ENCODE measurements at places on chromosomes 2 and 18. TPM values are rescaled to one million over a fixed set of nuclear protein-coding genes. Genes with fewer than 3 reads are reported as not detected.

DNA sequence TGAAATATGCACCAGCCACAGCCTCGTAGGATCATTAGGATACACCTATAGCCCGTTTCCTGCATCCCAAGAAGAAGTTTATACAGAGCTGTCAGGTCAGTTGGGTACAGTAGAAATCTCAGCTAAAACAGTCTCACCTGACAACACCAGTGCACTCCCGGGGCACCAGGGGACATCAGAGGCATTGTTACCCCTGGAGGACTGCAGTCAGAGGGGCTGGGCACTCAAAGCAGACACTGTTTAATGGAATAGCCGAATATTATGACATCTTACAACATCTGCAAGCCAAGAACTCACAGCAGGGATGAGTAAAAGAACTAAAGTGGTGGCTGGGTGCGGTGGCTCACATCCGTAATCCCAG, 93.0 kb upstream of the ID2 start:
- no peak for DNase-seq

GRCh38 chr2:75221862-75222261, 22.5 kb upstream of the TACR1 start:
- DNase-seq = no peak

- DNase-seq = no peak
Observed at GRCh38 chr18:70387027-70387426, 98.2 kb downstream of the SOCS6 start.

- no peak for DNase-seq
Observed at GRCh38 chr2:233408366-233409285, 54.3 kb downstream of the DGKD start.

Gene NCKAP5
- not detected for total RNA-seq

DNA sequence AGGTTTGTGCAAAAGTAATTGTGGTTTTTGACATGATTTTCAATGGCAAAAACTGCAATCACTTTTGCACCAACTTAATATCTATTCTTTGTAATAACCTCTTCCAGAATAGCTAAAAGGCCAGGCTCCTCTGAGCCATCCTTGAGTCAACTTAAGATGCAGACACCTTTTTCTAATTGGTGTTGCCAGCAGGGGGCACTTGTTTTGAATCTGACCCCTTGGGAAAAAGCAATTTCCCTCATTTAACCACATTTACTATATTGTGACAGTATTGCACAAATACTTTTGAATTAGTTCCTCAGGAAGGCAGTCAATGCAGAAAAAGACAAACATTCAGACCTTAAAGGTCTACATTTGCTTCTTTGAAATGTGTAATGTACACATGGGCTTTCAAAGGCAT, 78.6 kb upstream of the GALNT5 start:
- no peak for DNase-seq

GRCh38 chr18:76394780-76395476, 100.1 kb downstream of the ZNF516 start:
- no peak for DNase-seq

Gene MARS2
- total RNA-seq = 22.9 TPM

DNA sequence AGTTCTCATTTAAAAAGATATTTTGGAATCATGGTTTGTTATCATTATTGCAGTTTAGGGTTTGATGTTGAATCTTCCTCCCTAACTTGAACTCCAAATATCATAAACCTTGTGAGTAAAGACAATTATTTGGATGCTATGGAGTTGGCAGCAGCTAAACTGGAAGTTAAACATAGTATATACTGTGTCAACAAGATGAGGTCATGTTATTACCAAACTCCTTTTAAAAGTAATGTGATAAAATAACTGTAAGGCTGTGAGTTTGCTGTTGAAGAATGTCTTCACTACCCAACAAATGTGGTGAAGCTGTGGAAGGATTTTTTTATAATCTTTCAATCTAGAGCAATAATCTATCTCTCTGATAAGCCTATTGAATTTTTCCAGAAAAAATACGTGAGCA, 16.0 kb downstream of the DNAH6 start:
- DNase-seq = no peak

DNA sequence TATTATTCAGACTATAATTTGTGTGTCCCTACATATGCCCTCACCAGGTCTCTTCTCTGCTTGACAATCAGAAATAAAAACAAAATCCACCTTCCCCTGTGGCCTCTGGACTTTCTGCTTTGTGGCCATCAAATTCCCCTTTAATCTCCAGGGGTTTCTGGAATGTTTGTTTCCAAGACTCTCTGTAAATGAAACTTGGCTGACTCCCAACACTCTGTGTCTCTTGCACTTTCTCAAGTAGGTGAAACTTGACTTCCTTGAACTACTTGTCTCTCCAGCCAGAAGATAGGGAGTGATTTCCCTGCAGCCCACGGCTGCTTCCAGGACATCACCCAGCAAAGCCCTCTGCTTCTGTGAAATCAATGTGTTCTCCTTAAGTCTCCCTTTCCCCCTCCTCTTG, 54.1 kb upstream of the AQP4 start:
- DNase-seq = no peak

DNA sequence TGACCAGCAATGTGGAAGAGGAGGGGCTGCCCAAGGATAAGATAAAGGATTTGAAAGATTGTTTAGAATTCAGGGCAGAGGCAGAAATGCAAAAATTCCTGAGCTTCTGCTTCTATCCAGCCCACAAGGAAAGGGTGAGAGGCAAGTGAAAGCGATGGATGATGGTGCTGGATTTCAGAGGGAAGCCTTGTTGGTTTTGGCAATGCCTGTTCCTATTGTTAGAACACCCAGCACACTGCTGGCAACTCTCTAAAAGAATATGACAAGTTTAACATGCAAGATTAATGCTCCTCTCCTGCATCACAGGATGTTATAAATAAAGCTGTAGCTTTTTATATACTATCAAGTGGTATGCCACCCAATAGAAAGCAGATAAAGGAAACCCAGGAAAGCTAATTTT, 92.6 kb downstream of the ZNF385B start:
- no peak for DNase-seq

DNA sequence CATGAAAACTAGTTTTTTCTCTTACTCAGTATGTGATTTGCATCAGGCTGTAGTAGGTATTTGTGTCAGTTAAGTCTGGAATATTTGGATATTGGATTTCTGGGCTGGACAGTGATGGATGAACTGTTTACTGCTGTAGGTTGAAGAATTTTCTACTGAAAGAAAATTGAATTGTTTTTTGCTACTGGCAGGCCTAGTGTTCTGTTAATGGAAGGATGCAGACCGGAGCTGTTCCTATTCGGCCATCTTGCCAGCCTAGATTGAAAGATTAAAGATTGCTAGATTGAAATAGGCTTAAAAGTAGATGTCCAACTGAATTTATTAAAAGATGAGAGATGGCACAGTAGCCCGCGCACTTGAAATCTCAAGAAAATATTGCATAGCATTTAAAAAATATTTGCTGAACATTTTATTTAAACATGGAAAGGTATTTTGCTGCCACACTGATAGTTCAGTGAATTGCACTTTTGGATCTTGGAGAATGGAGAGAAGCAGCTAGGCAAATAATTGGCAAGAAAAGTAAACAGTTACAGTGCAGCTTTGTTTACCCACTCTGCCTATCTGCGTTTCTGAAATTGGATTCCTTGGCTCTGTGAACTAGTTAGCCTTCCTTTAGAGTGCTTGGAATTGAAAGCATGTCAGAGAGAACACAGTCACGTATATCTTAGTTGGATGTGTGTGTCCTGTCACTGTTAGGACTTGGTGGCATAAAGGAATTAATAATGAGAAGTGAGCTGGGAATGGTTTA, 54.1 kb downstream of the EPB41L5 start:
- DNase-seq = no peak

DNA sequence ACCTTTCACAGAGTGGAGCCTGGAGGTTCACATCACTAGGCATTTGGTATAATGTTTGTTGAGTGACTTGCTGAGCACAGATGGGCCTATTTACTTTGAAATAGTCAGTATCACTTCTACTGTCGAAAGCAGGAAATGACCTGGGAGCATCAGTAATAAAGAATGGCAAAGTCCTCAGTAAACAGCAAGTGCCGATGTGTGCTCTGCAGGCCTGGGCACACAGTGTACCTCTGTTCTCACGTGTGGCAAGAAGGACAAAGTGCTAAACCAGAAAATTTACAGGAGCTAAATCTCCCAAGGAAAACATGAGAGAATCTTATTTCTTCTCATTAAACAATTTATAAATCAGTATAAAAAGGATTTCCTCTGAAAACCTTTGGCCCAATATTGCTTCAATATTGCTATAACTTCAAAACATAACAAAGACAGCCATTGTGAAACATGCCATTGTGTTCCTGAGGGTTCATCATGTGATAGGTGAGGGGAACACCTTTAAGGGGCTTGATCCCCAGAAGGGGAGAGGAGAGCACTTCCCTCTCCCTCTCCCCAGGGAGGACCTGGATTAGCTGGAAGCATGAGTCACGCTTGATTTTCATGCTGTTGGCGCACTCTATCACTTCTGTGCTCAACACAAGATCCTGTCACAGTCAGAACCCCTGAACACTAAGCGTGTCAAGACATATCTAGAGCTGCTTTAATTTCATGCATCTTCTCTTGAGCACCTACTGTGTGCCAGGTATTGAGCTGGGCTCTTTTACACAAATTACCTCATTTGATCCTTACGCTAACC, 131.5 kb upstream of the SMAD2 start:
- DNase-seq = no peak

DNA sequence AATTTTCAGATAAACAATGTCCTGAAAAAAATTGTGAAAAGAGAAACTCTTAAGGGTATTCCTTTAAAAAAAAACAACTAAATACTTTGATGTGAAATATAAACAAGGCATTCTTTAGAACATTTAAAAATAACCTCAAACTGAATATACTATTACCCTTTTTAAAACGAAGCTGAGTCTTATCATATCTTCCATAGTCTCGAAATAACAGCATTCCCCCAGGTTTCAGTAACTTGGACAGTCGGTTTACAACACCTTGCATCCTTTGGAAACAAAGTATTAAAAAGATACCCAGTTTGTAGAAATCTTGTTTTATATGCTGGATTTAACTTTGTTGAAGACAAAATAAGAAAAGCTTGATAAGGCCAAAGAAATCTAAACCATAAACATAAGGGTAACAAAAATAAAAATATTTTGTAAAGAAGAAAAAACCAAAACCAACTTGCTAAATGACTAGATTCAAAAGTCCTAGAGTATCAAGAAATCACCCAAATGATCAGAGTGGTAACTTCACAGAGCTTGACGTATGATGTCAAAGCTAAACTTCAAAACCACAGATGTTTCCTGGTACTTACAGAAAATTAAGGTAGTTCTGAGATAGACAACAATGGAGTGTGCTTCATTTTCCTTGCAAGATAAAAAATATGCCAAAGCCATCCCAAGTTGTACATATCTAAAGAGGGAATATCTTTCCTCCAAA, 107.8 kb downstream of the METTL8 start:
- no peak for DNase-seq

DNA sequence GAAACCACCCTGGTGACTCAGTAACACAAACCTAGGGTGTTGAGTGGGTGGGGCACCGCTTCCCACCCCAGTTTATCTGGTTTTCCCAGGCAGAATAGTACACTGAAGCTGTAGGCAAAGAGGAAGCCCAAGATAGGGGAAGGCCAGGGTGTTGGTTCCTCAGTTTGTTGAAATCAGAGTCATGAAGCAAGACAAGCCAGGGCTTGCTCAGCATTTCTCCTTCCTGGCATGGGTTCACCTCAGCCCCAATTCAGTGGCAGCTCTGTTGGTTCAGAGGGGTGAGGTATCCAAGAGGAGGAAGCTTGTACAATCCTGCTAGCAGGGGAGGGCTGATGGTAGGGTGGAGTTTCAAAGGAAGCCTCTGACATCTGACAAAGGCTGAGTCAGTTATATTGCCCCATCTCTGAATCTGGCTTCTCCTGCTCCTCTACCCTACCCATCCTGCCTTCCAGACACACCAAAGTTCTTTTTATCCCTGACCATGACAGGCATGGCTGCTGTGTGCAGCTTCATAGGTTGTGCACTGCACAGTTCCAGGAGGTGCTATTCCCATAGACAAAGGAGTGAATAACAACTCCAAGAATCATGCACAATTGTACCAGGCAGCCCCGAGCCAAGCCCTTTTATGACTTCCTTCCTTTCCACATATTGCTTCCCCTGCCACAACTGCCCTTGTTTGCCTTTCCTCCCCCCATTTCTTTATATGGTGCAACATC, 24.9 kb upstream of the RAB10 start:
- DNase-seq = no peak

DNA sequence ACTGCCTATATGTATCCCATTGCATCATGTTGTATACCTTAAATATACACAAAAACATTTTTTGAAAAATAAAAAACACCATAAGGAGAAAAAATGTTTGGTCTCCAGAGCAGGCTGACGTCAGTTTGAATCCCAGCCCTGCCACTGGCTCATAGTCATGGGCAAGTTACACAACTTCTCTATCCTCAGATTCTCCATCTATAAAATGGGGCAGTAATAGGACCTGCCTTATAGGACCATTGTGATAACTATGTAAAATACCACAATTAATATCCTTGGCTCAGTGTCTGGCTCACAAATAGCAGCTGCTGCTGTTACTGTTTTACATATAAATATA, 135.6 kb downstream of the SMAD7 start:
- no peak for DNase-seq

DNA sequence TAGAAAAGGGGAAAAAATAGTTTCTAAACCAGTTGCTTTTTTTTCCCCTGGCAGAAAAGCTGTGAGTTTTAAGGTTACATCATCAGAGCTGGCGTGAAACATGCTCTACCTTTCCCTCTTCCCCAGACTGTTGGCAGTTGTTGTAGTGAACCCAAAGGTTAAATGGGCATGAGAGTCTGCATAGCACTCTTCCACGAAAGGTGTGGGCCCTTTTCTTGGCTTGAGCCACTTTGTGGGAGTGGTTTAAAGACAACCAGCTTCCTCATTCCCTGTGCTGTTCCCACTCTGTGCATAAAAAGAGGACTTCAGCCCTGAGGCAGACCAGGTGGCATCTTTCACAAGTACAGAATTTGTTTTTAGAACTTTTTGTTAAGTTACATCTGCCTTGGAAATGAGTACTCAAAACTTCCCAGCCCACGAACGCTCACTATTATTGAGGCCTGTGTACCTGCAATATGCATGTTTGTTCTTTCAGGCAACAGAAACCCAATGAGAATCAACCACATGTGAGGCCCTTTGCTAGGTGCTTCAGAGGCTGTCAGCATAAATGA, 243.8 kb downstream of the BABAM2 start:
- DNase-seq = peak; percentile 2

DNA sequence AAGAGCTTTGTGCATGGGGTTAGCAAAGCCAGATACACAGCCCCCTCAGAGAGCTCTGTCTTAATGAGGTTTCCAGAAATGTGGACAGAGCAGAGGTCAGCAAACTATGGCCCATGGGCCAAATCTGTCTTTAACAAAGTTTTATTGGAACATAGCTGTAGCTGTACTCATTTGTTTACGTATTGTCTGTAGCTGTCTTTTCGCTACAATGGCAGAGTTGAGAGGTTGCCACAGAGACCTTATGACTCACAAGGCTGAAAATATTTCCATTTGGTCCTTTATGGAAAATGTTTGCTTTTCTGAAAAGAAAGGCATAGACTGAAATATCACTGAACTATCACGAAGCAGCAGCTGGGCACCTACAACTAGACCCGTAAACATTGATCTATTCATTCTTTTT, 841.8 kb downstream of the SLC4A3 start:
- no peak for DNase-seq

Gene POTEI
- not detected for total RNA-seq

GRCh38 chr2:67717692-67718091, 320.6 kb downstream of the ETAA1 start:
- no peak for DNase-seq

Measured in activated T-helper 1 cell treated with anti-CD3 and anti-CD28 coated beads, Interleukin-12 subunit alpha, Interleukin-12 subunit beta, Interleukin-2, Interleukin-4 antibody, amounts not matched to agents 30 ng/mL and 10 ng/mL and 1 ng/mL, durations not matched to agents 14 hours and 24 hours and 36 hours (primary cell).